ENCODE measurements at places on chromosomes 5 and 9.
A peak's percentile ranks its signal among the peaks of the same experiment; 100 is the strongest.

GRCh38 chr5:173715607-173716006, 99.2 kb upstream of the BOD1 start:
- no peak for DNase-seq

DNA sequence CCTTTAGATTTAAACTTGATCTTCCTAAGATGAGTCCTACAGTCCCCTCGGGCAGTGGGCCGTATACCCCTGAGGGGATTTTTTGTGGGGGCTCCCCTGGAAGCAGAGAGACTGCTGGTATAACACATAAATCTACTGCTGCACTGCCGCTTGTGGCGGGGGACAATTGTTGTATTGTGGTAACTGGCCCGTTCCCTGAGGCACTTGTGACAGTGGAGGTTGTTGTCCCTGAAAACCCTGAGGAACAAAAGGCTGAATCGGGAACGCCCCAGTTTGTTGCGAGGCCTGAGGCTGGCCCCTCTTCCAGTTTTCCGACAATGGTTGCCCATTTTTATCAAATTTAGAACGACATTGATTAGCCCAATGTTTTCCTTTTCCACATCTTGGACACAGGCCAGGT, 4.7 kb upstream of the TMEM141 start:
- no peak for DNase-seq

DNA sequence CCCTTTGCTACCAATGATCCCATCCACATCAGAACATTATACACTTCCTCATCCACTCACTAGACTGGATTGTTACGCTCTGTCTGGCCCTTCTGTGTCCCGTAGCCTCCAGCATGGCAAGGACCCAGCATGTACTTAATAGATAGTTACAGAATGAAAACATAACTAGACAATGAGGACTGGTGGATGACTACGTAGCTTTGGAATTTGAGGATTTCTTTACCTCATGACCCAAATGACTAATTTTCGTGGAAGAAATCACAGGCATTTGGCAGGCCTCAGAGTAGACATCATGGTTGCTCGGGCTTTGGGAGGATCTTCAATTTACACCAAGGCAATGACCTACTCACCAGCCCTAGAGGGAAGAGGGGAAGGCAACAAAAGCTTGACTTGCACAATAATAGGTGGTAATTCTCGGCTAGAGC, 299.8 kb downstream of the TLE1 start:
- DNase-seq = no peak

DNA sequence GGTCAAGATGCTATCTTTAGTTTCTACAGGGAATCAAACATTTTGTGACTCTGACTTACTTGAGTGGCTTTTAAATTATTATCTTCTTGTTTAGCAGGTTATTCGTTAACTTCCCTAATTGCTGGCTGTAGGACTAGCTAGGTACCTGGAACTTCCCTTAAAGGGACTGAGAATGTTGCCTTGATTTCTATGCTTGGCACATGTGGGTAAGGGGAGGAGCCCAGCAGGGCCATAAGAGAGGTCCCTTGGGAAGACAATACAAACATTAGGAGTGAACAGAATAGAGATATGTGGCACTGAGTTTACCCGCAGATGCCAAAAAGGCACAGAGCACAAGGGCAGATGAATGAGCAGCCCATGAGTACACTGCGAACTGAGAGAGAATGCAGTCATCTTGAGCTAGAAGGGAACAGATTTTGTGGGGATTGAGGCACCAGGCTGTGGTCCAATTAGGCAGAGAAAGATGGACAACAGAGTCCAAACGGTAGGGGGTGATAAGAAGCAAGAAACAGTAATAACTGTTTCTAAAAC, 9.8 kb downstream of the CKMT2 start:
- DNase-seq = no peak

DNA sequence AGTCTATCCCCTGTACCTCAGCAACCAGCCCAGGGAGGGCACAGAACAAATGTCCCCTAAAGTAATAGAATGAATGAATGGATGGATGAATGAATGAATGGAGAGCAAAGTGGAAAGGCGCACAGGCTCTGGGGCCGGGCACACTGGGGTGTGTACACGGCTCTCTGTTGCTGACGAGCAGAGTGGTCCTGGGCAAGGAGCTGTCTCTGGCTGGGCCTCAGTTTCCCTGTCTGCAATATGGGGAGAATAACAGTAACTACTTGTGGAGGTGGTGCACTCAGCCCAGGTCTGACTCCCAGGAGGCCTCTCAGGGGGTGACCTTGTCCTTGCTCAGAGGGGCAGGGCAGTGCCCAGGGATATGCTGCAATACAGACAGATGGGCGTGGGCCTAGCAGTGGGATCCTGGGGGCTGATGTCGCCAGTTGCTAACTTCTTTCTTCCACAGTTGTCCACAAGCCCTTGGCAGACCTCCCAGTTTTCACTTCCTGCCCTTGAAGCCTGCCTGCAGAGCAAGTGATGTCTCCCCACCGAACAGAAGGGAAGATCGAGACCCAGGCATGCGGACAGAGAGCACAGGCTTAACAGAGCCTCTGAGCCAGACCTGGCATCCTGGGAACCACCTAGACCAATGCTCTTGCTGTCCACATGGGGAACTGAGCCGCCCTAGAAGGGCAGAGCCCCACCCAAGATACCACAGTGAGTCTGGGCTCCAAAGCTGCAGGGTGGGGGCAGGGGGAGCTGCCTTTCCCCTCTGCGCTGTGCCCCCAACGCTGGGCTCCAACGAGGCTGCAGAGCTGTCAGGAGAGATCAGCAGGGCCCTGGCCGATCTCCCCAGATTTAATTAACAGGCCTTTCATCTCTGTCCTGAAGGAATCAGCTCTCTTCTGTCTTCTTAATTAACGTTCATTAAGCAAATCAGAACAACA, 13.6 kb upstream of the LAMC3 start:
- DNase-seq = no peak

DNA sequence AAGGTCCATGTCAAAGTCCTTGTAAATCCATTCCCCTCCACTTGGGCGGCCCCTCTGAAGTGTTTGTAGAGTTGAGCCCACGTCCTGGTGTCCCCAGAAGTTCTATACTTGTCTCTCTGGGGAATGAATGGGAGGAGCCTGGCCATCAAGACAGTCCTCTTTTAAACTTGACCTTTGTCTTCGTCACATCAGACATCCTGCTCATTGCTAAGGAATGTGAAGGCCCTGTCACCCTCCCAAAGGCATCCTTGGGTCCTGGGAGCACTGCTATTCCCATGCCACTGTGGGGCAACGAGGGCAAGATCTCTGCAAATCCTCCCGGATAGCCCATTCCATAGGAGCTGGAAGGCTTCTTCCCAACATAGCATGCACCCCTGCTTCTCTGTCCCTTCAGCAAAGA, 235.5 kb downstream of the SLIT3 start:
- DNase-seq = no peak

GRCh38 chr5:42970636-42971559, 69.2 kb downstream of the ANXA2R start:
- no peak for DNase-seq

GRCh38 chr5:89849830-89850512, 559.6 kb downstream of the CETN3 start:
- no peak for DNase-seq

- DNase-seq = no peak
Measured at GRCh38 chr5:58261605-58262004, 198.3 kb downstream of the PLK2 start.

DNA sequence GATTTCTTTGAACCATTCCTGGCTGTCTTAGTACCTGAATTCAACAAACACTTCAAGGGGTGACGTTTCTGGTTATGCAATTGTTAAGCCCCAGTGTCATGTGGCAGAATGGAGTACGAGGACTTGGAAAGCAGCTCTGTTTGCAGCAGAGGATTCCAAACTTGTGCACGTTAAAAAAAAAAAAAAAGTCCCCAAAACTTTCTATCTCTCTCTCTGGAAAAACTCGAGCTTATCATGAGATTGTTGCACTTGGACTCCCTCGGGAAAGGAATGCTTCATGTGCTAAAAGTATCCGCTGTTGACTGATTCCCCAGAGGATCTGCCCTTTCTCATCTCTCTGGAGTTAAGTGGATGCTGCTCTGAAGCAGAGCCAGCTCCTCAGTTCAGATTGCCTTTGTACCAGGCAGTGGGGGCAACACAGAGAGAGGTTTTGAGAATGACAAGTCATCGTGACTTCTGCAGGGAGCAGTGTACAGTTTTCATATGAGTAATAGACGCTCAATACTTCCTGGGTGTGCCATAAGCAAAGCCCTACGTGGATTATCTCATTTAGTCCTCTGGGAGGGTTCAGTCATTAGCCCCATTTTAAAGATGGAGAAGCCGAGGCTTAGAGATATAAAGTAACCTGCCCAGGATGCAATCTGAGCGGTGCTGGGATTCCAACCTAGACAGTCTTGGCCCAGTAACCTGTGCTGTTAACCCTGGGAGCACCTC, 28.1 kb downstream of the TMOD1 start:
- no peak for DNase-seq

- DNase-seq = no peak
Measured at GRCh38 chr5:10675177-10675700, 85.8 kb downstream of the DAP start.

GRCh38 chr5:112479418-112479817, 60.3 kb upstream of the EPB41L4A start:
- no peak for DNase-seq

GRCh38 chr9:76419782-76420380, 25.7 kb upstream of the RFK start:
- no peak for DNase-seq

DNA sequence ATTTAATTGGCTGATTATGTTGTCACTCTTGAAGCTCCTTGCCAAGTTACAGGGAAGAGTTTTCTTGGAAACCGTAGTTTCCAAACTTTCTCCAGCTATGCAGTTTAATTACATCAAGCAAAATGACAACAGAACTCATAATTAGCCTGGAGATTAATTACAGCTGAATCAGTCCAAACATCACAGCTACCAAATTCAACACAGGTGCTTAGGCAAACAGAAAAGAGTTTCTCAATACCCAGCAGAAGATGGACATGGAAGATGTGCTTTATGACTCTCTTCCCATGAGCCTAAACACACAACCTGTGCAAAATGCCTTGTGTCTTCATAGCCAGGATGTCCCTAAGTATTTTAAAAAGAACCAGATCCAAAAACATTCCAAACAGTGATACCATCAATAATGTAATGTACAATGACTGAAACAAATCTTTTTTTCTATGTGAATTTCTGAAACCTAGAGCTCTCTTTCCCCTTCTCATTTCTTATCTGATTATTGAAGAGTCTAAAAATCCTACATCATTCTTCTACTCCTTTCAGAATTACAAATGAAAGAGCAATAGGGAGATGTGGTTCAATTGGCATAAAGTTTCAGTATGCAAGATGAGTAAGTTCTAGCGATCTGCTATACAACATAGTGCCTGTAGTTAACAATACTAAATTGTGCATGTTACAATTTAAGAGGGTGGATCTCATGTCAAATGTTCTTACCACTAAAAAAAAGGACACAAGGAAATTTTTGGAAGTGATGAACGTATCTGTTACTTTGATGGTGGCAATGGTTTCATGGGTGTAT, 124.3 kb downstream of the RASEF start:
- no peak for DNase-seq

DNA sequence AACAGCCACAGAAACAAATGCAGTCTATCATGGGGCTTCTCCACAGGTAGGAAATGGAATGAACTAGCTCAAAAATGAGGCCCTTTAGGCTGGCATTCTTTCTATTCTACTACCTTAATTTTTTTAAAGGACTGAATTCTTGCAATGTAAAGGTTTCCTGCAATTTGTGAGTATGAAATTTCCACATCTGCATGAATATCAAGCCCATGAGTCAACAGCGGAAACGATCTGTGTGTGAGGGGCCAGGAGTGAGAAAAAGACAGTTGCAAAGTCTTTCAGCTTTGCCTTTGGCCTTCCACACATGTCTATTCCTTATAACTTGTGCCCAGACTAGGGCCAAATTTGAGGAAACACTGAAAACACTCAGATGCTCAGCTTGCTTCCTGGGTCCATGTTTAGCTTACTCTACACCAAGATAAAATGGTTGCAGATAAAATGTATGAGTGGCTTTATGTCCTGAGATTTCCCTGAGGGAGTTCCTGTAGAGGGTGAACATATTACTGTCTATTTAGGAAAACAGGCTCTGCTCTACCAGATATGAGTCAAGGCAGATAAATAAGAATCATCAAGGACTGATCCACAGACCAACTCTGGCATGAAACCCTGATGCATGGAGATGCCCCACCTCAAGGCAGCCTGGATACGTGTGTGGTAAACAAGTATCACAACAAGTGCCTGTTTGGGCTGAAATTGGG, 46.5 kb downstream of the RETREG1 start:
- DNase-seq = no peak

- no peak for DNase-seq
Measured at GRCh38 chr5:109387408-109387974, 22.3 kb downstream of the PJA2 start.

DNA sequence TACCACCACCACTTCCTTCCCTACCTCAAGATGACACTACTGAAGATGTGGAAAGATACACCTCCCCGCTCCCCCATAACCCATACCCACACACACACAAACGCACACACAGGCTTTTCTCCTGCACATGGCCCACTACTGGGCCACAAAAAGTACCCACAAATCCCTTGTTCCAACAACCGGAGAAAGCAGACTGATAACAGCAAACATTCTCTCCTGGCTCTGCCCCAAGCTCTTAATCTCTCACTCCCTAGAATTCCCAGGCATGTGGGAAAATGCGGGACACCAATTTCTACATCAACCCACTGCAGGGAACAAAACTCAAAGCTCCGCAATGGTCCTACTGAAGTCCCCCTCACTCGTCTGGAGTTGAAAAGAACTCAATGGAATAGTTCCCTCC, 611.0 kb upstream of the KLF4 start:
- no peak for DNase-seq

DNA sequence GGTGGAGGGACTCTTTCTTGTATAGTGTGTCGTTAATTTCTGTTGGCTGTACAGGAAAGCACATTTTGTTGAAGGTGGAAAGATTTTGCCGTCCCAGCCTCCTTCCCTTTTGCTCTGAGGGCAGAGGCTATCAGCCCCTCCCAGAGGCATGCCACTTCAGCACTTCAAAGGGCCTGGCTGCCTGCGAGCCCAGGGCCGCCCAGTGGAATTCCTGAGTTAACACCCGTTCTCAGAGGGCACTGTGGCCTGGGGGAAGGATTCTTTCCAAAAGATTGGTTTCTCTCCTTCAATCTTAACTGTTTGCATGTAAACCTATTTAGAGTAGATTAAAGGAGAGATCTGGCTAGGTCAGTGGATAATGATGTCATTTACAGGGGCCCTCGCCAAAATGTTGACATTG, 238.6 kb downstream of the FANCC start:
- no peak for DNase-seq

DNA sequence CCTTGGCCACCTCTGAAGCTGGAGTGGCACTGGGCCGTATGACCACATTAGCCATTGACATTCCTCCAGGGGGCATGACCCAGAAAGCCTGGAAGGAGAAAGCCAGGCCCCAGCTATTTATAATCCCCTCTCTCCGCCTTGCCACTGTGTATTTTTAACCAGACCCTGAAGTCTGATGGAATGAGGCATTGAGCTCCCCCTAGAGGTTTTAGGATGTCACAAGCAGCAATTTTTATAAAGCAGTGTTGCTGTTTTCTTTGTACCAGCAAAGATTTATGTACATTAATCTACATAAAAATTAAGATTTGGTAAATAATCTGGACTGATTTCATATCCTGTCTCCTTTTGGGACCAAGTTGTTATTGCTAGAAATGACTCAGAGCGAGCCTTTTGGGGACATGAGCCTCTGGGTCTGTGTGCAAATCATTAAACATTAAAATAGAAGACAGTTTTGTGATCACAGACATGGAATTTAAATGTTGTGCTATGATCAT, 127.1 kb downstream of the TRIO start:
- no peak for DNase-seq

- DNase-seq = no peak
Measured at GRCh38 chr9:89842267-89842768, 237.5 kb downstream of the GADD45G start.

- peak; percentile 41 for DNase-seq
Measured at GRCh38 chr9:136532799-136533774, 12.8 kb downstream of the NOTCH1 start.

All from stimulated activated CD8-positive, alpha-beta memory T cell treated with anti-CD3 and anti-CD28 coated beads, Interleukin-15, amount 100 ng/mL, for 4 hours (primary cell).